ENCODE measurements at places on chromosomes 6 and 20.

GRCh38 chr20:22825546-22825945 is 209.6 kb upstream of the SSTR4 start:
- no peak for DNase-seq

DNA sequence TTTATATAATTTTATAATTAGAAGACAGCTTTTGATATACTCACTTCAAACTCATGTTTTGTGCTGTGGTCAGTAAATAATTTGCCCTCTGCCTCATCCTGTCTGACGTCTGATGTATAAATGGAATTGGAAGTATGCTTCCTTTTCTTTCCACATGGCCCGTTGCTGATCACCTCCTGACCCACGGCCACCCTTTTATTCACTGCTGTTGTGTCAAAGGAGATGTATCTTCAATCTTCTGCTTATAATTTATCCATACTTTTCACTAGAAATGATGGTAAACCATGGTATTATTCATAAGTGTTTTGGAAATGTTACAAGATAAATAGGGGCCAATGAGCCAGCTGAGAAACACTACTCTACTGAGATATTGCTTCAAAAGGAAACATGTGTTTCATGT is 841.8 kb downstream of the PHF3 start:
- DNase-seq: no peak

DNA sequence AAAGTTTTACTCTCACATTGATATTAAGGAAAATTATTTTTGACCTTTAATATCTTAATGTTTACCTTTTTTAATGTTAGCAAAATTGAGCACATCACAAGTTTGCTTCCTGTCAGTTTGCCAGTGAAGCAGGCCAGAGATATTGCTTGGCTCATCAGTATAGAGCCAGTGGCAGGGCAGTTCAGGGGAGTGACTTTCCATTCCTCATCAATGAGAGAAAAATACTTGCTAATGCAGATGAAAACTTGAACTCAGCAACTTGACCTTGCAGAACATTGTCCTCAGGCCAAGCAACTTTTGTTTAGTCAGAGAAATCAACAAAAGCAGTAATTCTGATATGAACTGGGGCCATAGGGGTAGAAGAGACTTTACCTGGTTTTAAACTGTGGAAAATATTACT is 6.9 kb downstream of the TAB2 start:
- DNase-seq: no peak

DNA sequence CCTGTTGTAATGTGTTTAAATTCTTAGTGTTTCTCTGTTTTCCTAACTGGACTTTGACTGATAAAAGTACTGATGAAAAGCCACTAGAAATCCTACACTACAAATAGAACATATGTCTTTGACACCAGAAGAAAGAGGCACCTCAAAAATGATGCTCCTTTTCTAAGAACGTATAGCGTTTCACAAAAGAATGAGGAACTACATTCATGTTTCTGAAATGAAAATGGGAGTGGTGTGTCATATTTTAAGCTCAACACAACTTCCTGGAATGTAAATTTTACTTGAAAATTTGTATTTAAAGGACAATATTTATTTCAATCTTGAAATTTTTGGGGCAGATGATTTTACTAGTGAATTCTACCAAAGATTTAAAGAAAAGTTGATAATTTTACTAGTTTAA is 35.3 kb downstream of the KIAA0408 start:
- no peak for DNase-seq

GRCh38 chr6:18019539-18020534 is 32.4 kb upstream of the KIF13A start:
- DNase-seq: no peak

DNA sequence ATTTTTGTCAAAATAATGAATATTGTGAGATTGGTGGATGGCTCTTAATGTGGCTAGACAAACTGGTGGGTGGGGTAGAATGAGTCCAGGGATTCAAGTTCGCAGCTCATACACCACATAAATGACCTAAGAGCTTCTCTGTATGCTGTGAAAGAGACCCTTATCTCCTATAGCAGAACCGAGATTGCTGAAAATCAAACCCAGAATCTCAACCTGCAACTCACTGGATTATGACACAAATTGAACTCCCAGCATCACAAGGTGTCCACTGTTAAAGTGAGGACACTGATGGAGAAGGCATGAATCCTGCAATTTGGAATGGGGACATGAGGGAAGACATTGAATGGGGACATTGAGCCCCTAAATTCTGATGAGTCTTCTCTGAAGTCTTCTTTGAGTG is 51.3 kb upstream of the CNKSR3 start:
- no peak for DNase-seq

DNA sequence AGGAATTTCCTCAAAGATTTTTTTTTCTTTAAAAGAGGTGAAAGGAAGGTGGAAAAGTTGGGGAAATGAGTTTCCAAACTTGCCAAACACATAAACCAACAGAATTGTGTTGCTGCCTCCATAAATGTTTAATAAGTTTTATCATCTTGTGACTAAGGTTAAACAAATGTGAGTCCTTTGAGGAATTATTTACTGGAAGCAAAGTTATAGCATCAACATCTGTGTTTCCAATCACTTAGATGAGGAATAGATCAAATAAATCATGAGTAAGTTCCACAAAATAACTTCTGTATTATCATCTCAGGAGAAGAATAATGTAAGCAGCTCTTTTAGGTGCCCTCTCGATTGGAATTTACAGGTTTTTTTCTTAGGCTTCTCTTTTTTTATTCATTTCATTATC is 20.5 kb downstream of the TSHZ2 start:
- DNase-seq: no peak

- no peak for DNase-seq
These were observed 16.6 kb upstream of the EZR start for GRCh38 chr6:158835616-158836221.

GRCh38 chr20:9515214-9515585 is 810 bp downstream of the LAMP5 start:
- no peak for DNase-seq

DNA sequence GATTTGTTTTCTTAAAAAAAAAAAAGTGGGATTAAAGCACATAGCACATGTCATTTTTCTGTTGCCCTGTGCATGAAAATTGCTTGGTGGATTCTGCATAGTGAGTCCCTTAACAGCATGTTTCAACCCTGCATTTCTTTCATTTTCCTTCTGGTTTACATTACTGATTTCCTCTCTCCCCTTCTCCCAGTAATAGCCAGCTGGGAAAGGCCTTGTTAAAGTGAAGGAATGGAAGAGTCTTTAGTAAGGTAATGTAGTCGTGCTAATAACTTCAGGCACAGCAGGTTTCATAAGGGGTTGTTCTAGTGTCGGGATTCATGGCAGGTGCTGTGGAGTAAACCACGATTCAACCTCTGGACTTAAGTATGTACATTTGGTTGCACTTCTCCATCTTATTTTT is 202.4 kb downstream of the FARS2 start:
- no peak for DNase-seq
